Mesothelial cell of epicardium (in vitro differentiated cells): ENCODE measurements at places on chromosomes 7 and 10. TPM values are rescaled to one million over a fixed set of nuclear protein-coding genes. Genes with fewer than 3 reads are reported as not detected.

GRCh38 chr10:124983321-124983720 lies 41.4 kb downstream of the ZRANB1 start:
- peak overlapping the region; percentile 32 for H3K27ac ChIP-seq
- no peak overlapping the region for H3K4me3 ChIP-seq
- peaks cover 4% of the 10 kb centered on the region for H3K4me1 ChIP-seq
- no peak for DNase-seq
- peaks cover 38% of the 10 kb centered on the region for H3K36me3 ChIP-seq

DNA sequence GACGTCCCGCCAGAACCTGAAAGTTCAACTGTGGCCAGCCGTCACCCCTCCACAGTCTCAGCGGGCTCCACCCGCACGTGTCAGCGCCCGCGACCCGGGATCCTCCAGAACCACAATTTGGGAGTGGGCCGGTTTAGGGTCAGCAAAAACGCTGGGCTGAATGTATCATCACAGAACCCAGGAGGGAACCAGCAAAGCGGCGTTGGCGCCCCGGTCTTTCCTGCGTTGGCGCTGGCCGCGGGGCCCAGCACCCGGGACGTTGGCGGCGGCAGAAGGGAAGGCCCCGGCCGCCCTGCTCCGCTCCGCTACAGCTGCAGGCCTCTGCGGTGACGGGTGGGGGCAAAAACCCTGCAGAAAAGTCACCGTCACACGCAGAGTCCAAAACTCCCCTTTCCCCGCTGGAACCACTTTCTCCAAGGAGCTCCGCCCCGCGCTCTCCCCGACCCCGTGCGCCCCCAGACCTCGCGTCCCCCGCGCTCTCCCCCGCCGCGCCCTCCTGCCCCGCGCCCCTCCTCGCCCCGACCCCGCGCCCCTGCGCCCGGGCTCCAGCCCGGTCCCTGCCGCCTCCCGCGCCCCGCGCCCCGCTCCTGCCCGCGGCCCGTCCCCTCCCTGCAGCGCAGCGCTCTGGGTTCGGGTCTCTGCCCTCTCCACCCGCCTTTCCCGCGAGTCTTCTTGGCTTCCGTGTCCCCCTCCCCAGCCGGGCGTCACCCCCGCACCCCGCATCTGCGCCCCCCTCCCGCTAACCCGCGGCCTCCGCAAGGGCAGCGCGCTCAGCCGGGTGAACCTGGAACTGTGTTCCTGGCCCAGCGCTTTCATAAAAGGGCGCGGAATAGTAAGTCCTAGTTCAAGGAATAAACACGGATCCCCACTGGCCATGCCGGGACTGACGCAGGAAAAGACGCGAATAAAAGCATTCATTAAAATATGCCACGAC lies 24.0 kb upstream of the RNF32 start:
- H3K4me1 ChIP-seq, result peaks cover 15% of the 10 kb centered on the region
- DNase-seq, result no peak
- peaks cover 55% of the 10 kb centered on the region for H3K27me3 ChIP-seq
- H3K36me3 ChIP-seq, result peaks cover 5% of the 10 kb centered on the region
- H3K27ac ChIP-seq, result no peak overlapping the region
- H3K4me3 ChIP-seq, result peak overlapping the region; percentile 57

DNA sequence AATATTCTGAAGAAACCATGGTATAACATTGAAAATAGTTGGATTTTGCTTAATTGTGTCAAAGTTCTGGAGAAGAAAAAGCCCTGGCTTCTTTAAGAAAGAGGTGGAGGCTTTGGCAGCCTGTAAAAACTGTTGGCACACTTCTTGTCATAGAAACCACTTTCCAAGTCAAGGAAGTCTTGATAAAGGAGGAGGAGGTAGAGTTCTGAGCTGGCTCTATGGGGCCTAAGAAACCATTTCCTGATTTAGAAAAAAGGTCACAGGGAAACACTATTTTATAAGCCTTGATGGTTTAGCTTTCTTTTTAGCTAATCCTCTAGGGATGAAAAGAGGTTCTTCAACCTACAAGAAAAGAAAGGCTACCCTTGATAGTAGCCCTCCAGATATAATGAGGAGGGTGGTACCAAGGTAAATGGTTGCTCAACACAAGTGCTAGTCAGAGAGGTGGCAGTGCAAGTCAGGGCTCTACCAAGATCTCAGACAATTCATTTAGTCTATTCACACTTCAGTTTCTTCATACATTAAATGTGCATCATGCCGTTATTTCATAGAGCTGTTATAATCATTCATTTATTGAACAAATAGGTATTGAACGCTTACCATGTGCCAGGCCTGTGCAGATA lies 346.9 kb downstream of the RNLS start:
- no peak for DNase-seq
- H3K4me3 ChIP-seq, result no peak overlapping the region
- no peak overlapping the region for H3K27ac ChIP-seq
- H3K36me3 ChIP-seq, result no peaks in the 10 kb centered on the region

DNA sequence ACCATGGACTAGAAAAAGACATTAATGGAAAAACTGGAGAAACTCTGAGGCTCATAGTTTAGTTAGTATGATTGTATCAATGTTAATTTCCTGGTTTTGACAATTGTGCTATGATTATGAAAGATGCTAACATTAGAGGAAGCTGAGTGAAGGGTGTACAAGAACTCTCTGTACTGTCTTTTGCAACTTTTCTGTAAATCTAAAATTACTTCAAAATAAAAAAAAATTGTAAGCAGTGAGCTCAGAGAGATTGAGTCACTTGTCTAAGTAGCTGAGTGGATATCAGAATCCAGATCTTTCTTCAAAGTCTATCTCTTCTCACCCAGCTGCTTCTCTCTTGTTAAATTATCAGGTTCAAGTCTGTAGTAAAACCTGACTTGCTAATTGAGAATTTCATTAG lies 181.1 kb downstream of the PLCE1 start:
- H3K4me3 ChIP-seq, result no peak overlapping the region
- no peak for DNase-seq
- no peaks in the 10 kb centered on the region for H3K36me3 ChIP-seq
- H3K27ac ChIP-seq, result no peak overlapping the region
- H3K4me1 ChIP-seq, result peaks cover 2% of the 10 kb centered on the region

- DNase-seq, result no peak
- peaks cover 2% of the 10 kb centered on the region for H3K27me3 ChIP-seq
- no peak overlapping the region for H3K4me3 ChIP-seq
- no peaks in the 10 kb centered on the region for H3K4me1 ChIP-seq
Measured at GRCh38 chr7:128708235-128708634, 30.9 kb upstream of the CALU start.

- no peak for DNase-seq
- no peak overlapping the region for H3K27ac ChIP-seq
Measured at GRCh38 chr7:150835702-150836280, 16.5 kb upstream of the AOC1 start.

DNA sequence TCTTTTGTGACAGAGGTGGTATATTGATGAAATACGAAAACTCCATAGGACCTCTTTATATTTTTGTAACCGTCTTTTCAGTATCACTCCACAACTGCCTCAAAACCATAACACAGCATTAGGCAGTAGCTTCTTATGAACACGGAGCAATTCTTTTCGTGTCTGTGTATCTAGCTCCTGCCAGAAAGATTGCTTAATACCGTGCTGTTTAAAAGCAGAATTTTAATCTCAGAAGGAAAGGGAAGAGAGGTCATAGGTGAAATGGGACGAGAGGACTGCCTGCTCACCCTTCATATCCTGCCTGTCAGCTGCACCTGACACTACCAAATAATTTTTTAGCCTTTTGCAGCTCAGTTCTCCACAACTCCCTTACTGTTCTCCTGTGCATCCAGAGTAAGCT lies 200.7 kb downstream of the DNAH11 start:
- no peaks in the 10 kb centered on the region for H3K4me1 ChIP-seq
- no peak overlapping the region for H3K27ac ChIP-seq
- no peaks in the 10 kb centered on the region for H3K27me3 ChIP-seq
- H3K4me3 ChIP-seq, result no peak overlapping the region

DNA sequence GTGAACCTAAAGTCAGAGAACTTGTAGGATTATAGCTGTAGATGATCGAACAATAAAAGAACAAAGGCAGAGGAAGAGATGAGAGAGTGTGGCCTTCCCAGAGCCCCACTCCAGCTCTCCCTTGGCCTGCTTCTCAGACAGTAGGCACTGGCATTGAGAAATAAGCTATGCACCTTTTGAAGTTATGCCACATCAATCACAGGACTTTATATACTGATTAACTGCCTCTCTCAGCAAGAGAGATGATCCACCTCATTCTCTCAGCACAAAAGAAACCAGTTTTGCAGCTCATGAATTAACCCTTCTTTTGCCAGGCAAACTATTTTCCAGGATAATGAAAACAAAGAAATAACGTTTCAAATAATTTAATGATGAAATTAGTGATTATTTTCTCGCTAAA lies 22.0 kb upstream of the CTTNBP2 start:
- H3K27me3 ChIP-seq, result no peaks in the 10 kb centered on the region
- no peak for DNase-seq
- H3K4me1 ChIP-seq, result peaks cover 18% of the 10 kb centered on the region

- DNase-seq, result no peak
- peaks cover 2% of the 10 kb centered on the region for H3K4me1 ChIP-seq
- no peaks in the 10 kb centered on the region for H3K36me3 ChIP-seq
Measured at GRCh38 chr10:58010073-58010702, 257.5 kb downstream of the IPMK start.

DNA sequence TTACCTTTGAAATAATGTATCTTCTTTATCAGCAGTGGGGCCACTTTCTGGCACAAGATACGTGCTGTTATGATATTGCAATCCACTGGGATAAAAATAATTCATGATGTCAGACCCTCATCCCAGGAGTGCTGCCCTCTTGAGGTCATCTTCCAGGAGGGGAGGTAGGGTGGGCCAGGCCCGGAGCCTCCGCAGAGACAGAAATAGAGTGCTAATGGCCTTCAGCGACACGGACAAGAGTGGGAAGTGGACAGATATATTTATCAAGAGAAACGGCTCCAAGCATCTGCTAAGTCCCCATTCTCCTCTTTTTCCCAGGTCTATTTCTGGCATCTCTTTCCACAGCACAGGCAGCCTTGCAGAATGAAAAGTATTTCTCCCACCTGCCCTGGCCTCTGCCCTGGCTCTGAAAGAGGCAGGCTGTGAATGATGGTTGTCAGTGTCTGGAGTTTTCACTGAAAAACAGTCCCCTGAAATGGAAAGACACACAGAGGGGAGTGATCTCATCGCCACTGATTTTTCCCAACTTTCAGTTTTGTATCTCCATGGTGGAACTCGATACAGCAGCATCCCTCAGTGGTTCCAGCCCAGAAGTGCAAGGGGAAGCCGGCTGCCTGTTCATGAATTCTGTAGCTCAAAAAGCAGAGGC lies 251.7 kb upstream of the MYO3A start:
- H3K4me1 ChIP-seq, result peaks cover 53% of the 10 kb centered on the region
- no peaks in the 10 kb centered on the region for H3K27me3 ChIP-seq
- no peaks in the 10 kb centered on the region for H3K36me3 ChIP-seq

DNA sequence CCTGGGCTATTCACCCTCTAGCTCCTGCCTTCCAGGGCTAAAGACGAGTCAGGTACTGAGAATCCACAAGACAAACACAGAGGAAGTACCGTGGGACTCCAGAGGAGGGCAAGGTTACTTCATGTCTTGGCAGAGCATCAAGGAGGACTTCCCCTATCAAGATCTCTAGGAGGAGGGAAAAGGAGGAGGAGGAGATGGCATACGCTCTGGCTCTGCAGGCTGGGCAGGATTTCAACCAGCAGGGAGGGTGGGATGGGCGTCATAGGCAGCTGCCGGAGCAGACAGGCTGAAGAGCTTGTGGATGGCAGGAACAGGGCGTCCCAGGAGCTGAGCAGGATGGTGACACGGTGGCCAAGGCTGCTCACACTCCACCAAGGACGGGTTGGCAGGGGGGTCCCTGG lies 21.3 kb downstream of the MDH2 start:
- peak overlapping the region; percentile 79 for H3K27ac ChIP-seq
- DNase-seq, result no peak
- peaks cover 23% of the 10 kb centered on the region for H3K36me3 ChIP-seq
- peaks cover 3% of the 10 kb centered on the region for H3K4me1 ChIP-seq

- no peak overlapping the region for H3K4me3 ChIP-seq
- H3K36me3 ChIP-seq, result peaks cover 5% of the 10 kb centered on the region
Measured at GRCh38 chr7:136877509-136877908, 9.1 kb downstream of the CHRM2 start.

DNA sequence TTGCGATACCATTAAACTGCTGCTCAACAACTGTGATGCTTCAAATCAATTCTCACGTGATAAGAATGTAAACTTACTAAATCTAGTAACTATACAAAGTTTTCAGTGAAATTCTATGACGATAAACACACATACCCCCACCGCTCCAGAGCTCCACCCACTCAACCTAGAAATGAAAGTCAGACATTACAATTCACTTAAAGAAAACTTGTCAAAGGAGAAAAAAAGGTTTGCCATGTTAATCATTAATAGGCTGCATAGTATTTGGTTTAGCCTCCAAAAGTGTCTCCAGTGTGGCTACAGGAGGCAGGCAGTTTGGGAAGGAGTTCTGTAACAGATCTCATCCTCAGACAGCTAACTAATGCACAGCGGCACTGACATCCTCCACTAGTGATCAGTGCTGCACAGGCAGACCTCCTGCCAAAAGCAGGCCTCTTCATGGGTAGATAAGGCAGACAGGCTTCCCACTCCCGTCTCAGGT lies 3.1 kb downstream of the HERPUD2 start:
- no peak for DNase-seq
- peak overlapping the region; percentile 89 for H3K4me3 ChIP-seq
- peak overlapping the region; percentile 74 for H3K27ac ChIP-seq
- H3K27me3 ChIP-seq, result no peaks in the 10 kb centered on the region
- peaks cover 64% of the 10 kb centered on the region for H3K4me1 ChIP-seq

DLX6 gene
- total RNA-seq, result 10.4 to 11.1 TPM (median 10.9 TPM) in 3 replicates

PLEKHS1 gene
- not detected in 3 replicates for total RNA-seq

CYP3A4 gene
- not detected in 3 replicates for total RNA-seq

MUC3A gene
- total RNA-seq, result 2.0 to 2.4 TPM (median 2.2 TPM) in 3 replicates

TUBAL3 gene
- total RNA-seq, result 0.11 to 0.22 TPM in 2 of 3 replicates, not detected in the other

CTBP2 gene
- total RNA-seq, result 115 to 122 TPM (median 121 TPM) in 3 replicates

PILRB gene
- 52.8 to 56.3 TPM (median 54.5 TPM) in 3 replicates for total RNA-seq
